Endodermal cell (in vitro differentiated cells): ENCODE measurements at places on chromosomes 11 and 22. TPM values are rescaled to one million over a fixed set of nuclear protein-coding genes. Genes with fewer than 3 reads are reported as not detected.

GRCh38 chr11:71385091-71385490 is 63.1 kb downstream of the DHCR7 start:
- H3K36me3 ChIP-seq, result no peaks in the 10 kb centered on the region
- DNase-seq, result no peak
- H3K4me1 ChIP-seq, result no peaks in the 10 kb centered on the region
- H3K27me3 ChIP-seq, result no peaks in the 10 kb centered on the region
- H3K4me3 ChIP-seq, result no peak overlapping the region

PANX3 gene
- not detected in 3 replicates for total RNA-seq

TTC36 gene
- total RNA-seq, result 0.46 to 0.61 TPM (median 0.56 TPM) in 3 replicates

DNA sequence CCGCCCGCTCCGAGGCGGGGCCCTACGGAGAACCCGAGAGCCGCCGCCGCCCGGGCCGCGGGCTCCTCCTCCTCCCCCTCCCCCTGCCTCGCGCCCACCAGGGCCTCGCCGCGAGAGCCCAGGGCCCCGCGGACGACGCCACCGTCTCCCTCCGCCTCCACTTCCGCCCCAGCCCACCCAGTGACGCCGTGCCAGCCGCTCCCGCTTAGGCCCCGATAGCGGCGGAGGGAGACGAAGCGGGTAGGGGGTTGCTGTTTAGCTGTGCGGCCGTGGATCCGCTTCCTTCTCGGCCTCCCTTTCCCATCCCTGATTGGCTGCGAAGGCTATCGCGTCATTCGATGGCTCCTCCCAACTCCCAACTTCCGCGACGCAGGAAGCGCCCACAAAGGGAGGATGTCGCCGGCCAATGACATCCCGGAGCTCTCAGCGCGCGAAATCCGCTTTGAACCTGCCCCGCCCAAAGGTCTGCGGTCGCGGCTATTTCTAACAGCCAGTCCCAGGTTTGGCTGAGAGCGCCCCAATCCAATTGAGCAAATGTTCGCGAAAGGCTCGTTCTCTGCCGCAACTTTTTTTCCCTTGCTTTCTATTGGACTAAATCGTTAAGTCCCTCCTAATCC is at the start of gene FAM76B:
Gene FAM76B, minus strand, starts transcription at position 277 of the 617 bp plus-strand sequence. CDS start 304 bp downstream, outside the sequence.
- peaks cover 37% of the 10 kb centered on the region for H3K36me3 ChIP-seq
- H3K27ac ChIP-seq, result peak within 1 kb of the TSS; percentile 98
- H3K4me3 ChIP-seq, result peak within 1 kb of the TSS; percentile 97
- no peaks in the 10 kb centered on the region for H3K4me1 ChIP-seq
- peak; percentile 99 for DNase-seq
- no peaks in the 10 kb centered on the region for H3K27me3 ChIP-seq

- DNase-seq, result no peak
- no peaks in the 10 kb centered on the region for H3K27me3 ChIP-seq
- no peaks in the 10 kb centered on the region for H3K36me3 ChIP-seq
- no peaks in the 10 kb centered on the region for H3K4me1 ChIP-seq
- no peak overlapping the region for H3K4me3 ChIP-seq
Measured at GRCh38 chr22:25409240-25409639, 155.2 kb upstream of the GRK3 start.

OR51I1 gene
- total RNA-seq, result not detected in 2 replicates
